ENCODE measurements at places on chromosomes 7 and 10.

GRCh38 chr7:75662579-75663301, 76.0 kb downstream of the HIP1 start:
- DNase-seq, result no peak

DNA sequence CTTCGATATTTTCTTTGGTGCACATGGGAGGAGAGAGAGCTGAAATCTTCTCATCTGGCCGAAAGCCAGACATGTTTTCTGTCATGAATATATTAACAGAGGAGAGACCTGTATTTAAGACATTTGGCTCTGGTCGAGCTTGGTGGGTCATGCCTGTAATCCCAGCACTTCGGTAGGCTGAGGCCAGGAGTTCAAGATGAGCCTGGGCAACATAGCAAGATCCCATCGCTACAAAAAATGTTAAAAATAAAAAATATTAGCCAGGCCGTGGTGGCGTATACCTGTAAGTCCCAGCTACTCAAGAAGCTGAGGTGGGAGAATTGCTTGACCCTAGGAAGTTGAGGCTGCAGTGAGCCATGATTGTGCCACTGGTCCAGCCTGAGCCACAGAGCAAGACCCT, 21.9 kb upstream of the GATA3 start:
- no peak for DNase-seq

GRCh38 chr10:98272245-98272644, 4.3 kb upstream of the LOXL4 start:
- no peak for DNase-seq

- no peak for DNase-seq
Measured at GRCh38 chr7:94357076-94357475, 37.6 kb upstream of the COL1A2 start.

DNA sequence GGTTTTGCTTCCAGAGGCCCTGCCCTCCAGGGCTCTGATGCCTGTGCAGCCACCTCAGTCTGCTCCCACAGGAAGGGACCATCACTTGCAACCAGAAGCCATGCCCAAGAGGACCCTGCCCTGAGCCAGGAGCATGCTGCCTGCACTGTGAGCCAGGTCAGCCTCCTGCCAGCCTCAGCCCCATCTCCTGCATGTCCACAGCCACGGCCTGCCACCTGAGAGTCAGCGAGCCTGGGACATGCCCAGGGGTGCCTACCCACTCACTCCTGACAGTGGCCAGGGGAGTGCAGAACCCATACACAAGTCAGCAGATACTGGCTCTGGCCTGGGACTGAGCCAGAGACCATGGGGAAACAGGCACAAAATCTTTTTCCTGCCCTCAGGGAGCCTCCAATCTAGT, 6.6 kb upstream of the KCP start:
- DNase-seq, result no peak

DNA sequence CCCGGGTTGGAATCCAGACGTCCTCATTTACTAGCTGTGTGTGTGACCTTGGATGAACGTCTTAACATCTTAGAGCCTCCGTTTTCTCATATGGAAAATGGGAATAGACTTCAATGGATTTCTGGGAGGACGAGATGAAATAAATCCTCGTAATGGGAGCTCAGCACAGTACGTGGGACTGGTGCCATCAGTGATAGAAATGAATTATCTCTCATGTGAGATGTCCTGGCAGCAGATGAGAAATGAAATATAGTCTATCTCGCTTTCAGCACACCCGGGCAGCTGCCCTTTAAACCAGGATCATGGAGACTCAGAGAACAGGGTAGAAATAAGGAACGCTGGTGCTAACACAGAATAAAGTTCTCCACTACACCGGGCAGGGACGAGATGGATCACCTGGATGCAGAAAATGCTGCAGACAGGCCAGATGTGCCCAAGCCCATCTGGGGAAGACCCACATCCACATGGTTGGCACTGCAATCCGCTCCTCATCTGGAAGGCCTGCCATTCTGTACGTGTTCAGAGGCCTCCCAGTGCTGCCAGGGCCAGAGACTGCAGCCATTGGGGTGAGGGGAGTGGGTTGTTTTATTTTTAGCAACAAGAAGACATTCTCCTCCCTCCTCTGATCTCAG, 11.1 kb upstream of the EMX2 start:
- DNase-seq, result no peak

GRCh38 chr10:69061305-69062161, 26.4 kb upstream of the SRGN start:
- DNase-seq, result no peak

DNA sequence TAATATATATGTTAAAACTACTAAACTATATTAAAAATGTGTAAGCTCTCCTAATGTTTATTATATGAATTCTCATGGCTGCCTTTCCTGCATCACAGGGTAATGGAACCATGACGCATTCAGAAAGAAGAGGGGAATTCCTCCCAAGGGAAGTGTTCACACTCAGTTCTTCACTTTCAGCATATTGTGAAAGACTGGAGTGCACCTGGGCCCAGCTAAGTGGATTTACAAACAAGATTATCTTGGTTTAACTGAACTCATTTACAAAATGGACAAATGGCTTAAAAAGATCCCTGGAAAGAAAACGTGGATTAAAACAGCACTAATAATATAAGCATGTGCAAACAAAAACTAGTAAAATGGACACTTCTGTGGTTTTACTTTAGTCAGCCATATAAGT, 149.8 kb downstream of the DOCK4 start:
- no peak for DNase-seq

DNA sequence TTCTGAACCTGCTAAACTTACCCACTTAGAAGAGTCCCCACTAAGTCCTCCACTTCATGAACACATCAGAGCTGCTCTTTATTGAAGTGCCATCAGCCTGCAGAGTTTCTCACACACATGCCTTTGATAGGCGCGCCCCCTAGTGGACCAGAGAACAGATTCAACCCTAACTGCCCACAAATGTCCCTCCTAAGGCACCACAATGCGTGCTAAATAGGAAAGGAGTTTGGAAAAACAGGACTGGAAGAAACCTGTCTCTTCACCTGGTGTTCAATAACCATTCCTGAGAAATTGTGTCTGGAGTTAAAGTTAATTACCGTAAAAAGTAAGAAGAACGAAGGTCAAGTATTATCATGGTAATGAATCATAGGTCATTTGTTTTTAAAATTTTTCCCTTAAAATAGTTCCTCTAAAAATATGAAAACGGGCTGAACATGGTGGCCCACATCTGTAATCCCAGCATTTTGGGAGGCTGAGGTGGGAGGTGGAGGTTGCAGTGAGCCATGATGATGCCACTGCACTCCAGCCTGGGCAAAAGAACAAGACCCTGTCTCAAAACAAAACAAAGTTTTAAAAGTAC, 249.7 kb downstream of the ELMO1 start:
- DNase-seq, result peak; percentile 32

DNA sequence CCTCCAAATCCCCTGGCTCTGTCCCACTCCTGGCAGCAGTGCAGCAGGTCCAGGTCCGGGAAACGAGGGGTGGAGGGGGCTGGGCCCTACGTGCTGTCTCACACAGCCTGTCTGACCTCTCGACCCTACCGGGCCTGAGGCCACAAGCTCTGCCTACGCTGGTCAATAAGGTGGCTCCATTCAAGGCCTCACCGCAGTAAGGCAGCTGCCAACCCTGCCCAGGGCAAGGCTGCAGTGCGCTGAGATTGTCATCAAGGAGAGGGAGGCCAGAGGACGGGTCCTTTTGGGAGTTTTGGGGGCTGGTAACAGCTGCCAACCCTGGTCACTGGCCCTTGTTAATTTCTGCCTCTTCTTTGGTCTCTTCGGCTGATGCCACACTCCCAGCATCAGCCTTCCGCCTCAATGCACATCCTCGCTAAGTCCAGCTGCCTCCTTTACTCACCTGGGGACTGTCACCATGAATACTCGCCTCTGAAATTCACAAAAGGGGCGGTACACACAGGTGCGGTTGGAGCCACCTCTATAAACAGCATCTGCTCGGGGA, 3.5 kb downstream of the EPO start:
- DNase-seq, result no peak

GRCh38 chr7:120862987-120863590, 5.1 kb upstream of the TSPAN12 start:
- no peak for DNase-seq

DNA sequence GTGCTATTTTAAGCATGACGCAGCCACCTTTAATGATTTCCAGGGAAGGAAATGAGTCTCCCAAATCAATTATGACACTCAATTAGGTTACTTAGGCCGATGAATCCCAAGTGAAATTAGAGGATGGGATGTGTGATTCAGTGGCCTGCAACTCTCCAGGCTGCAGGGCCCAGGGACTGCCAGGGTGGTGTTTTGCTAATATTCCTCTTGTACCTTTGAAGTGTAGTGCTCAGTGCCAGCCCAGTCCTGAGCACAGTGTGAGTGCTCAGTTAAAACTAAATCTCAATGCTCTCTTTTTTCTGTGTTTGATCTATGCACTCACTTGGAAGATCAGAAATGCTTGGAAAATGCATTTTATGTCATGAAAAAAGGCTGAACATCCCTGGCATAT, 51.6 kb downstream of the SEM1 start:
- DNase-seq, result no peak

DNA sequence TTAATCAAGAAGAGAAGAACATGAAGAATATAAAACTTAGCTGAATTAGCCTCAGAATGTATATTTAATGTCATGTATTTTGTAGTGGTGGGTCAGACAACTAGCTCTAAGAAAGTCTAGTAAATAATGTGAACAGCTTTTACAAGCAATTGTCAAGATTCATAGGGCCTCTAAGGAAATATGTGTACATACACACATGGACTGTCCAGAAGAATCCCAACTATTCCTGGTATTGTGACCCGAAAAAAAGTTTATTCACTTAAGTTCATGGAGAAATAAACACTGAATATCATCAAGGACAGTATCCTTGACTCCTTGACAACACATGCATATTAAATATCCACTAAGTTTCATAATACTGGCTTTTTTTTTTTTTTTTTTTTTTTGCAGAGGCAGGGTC, 11.4 kb upstream of the TWIST1 start:
- no peak for DNase-seq

DNA sequence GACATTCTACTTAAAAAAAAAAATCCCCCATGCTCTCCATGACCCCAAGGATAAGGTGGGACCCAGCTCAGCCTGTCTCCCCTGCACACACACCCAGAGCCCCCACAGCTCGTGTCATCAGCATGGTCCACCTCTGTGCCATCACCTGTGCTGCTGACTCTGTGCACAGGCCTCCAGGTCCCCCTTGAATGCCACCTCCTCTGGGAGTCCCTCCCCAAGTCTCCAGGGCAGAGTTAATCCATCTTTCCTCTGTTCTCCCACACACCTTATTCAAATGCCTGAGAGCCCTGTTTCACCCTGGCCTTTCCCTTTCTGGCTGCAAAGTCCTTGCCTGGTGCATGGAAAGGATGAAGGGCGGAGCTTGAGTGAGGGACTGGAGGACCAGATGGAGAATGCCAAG, 194.1 kb upstream of the LYZL2 start:
- no peak for DNase-seq

DNA sequence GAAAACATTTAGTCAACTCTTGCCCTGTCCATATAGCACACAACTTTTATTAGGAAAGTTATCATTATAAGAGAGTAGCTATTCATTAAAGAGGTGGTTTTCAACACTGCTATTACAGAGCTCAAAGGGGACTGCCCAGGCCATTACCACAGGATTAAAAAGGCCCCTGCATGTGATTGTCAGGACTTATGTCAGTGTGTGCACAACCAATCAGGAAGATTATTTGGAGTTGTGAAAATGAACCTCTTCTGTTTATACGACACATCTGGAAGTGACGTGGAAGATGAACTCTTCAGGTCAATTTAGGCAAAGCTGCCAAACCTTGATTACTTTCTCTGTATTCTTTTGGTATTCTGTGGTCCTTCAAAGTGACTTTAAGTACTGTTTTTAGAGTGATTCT, 14.7 kb downstream of the CCNY start:
- no peak for DNase-seq

GRCh38 chr10:15120523-15120922, 23.4 kb downstream of the RPP38 start:
- no peak for DNase-seq
